ENCODE measurements at places on chromosomes 3 and 15. TPM values are rescaled to one million over a fixed set of nuclear protein-coding genes. Genes with fewer than 3 reads are reported as not detected.
A peak's percentile ranks its signal among the peaks of the same experiment; 100 is the strongest.

DNA sequence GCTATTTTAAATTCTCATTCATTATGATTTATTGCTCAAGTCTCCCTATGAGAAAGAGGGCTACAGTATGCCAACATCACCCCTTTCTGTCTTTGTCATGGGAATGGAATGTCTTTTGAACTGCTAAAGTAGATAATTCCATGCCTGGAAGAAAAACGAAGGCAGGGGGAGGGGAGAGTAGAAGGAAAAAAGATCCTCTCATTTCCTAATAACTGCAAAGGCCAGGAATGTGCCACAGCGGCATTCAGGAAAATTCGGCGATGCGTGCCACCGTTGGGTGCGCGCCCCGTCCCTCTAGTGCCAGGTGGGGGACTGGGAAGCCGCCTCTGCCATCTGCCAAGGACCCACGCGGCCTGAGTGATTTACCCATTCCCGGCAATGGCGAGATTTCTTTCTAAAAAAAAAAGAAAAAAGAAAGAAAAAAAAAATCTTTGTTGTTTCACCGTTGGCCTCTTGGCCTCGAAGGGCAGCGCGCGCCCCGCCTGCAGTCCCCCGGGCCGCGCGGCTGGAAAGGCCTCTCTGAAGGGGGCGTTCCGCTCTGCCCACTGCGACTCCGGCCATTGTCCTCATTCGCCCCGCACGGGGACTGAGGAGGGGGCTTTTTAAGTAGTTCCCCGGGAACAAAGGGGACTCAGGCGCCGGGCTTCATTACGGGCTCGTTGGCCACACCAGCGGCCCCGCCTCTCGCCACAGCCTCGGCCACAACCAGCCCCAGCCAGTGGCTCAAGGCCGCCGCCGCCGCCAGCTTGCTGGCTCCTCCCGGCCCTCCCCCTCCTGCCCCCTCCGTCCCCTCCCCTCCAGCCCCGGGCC lies 54.5 kb downstream of the CPN2 start:
- DNase-seq: no peak

DNA sequence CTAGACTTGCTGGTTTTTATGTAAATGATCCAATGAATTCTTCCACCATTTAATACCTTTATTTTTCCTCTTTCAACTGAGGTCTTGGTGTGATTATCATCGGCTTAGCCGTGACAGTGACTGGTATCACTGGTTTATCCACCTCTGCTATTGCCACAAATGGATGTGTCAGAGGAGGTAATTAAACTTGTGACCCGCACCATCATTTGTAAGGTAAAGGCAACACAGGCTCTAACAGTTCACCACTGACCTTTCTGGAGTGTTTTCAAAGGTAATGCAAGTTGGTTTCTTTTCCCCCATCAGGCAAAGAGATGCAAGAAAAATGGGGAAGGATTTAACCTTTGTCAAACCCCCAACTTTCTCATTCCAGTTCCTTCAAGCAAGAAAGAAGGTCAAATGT lies 19.7 kb downstream of the SLC12A1 start:
- DNase-seq: no peak

DNA sequence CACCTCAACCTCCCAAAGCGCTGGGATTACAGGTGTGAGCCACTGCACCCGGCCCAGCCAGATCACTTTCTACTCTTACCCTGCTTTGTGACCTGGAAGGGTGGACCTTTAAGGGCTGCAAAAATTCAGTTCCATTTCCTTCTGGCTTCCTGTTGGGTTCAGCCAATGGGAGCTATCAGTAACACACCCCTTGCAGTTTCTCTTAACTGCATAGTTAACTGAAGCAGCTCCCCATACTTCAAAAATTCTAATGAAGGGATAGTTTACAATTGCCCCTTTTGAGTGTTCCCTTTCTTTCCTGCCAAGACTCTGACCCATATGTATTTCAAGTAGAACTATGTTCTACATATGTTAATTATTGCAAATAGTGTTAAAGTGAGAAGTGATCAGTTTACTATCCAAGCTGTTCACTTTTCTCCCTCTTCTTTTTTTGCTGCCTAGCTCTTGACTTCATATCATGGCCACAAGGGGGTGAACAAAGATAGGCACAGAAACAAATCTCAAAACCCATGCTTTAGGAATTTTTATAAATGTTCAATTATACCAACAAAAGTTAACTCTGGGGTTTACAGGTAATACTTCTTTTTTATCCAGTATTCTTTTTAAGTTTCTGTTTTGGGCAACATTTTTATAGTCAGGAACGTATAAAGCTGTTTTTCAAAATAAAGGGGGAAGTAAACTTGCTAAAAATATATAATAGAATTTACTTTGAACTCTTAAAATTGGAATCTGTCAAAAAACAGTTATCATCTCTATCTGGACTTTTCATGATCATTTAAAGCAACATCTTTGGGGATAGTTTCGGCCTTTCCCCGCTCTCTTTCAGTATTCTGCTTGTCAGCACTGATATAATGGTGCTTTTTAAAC lies 8.1 kb downstream of the PGBD4 start:
- no peak for DNase-seq

DNA sequence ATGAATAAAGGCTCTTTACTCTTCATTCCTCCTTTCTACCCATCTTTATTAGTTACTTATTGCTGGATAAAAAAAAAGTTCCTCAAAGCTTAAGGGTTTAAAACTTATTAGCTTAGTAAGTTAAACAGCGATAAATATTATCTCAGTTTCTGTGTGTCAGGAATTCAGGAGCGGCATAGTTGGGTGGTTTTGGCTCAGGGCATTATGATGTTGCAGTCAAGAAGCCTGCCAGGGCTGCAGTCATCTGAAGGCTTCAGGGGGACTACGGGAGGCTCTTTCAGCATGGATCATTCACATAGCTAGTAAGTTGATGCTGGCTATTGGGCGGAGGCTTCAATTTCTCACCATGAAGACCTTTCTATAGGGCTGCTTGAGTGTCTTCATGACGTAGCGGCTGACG lies 1.9 kb upstream of the DLG1 start:
- no peak for DNase-seq

DNA sequence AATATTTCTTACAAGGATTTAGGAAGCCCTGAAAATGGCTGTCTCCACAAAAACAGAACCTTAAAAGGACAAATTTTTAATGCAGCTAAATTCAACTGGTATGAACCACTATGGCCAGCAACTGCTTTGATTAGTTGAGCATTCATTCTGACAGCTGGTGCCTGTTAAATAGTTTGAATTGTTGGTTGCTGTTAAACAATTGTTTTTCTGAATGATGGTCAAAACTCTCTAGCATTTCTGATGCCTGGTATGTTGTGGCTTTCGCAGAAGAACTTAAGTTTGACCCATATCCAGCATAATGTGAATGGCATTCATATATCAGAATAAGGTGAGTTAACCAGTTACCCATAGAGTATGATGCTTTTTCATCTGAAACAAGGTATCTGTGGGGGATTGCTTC lies 138.4 kb downstream of the MEIS2 start:
- no peak for DNase-seq

GRCh38 chr3:121979246-121979645 lies 42.8 kb downstream of the ILDR1 start:
- no peak for DNase-seq

GRCh38 chr15:91374336-91374735 lies 274.3 kb downstream of the SV2B start:
- no peak for DNase-seq

DNA sequence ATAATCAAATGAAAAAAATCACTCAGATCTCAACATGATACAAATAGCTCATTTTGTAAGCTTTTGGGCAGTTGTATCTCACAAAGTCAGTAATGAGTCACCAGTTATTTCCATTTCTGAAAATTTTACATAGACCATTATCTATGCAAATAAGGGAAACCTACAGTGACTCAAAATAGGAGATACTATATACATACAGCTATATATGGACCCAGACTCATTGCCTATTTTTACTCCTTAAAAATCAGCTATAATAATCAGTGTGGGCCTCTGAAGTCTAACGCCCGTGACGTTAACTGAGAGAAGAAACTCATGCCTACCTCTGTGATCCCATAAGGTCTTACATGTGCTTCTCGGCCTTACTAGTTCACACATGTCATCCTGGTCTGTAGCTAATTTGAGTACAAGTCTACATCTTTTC lies 31.6 kb downstream of the LRIG1 start:
- no peak for DNase-seq

GRCh38 chr3:67059443-67059842 lies 61.3 kb downstream of the KBTBD8 start:
- DNase-seq: no peak

DNA sequence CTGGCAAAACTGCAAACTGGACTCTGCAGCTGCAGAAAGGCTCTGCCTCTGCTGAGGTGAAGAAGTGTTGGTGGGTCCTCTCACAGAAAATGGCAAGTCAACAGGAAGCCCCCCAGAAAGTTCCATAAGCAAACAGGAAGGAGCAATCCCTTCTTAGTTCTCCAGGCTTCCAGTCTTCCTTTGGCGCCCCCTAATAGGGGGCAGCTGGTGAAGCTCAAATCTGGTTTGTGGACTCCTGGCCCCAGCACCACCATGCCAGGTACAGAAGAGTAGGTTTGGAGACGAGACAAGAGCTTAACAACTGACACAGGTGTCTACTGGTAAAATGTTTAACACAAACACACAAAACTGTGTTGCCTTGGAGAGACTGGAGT lies 35.5 kb downstream of the LEO1 start:
- DNase-seq: no peak

- no peak for DNase-seq
These were observed 262.9 kb downstream of the CTNNB1 start for GRCh38 chr3:41462103-41462691.

GRCh38 chr3:113496924-113497323 lies 18.0 kb downstream of the SPICE1 start:
- DNase-seq: no peak

- no peak for DNase-seq
These were observed 117.2 kb upstream of the LRIG1 start for GRCh38 chr3:66618066-66618465.

GRCh38 chr3:173660645-173661299 lies 263.2 kb downstream of the NLGN1 start:
- DNase-seq: no peak

DNA sequence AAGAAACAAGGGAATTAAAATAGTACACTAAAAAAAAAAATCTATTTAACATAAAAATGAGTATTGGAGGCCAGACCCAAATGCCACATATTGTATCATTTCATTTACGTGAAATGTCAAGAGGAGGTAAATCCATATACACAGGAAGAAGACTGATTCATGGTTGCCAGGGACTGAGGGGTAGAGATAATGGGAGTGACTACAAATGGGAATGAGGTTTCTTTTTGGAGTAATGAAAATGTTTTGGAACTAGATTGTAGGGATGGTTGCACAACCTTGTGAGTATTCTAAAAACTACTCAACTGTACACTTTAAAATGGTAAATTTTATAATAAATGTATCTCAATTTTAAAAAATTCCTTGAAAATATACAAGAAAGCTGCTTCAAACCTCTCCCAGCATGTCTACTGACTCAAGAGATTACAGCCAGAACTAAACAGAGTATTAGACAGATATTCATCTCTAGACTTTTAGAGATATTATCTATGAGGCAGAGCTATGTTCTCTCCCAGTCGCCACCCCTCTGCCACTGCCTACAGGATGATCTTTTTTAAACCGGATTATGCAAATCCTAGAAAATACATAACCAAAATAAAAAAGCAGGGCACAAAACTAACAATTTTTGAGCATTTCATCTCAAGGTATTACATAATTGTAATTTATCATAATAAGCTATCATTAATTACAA lies 6.2 kb downstream of the HLTF start:
- no peak for DNase-seq

DNA sequence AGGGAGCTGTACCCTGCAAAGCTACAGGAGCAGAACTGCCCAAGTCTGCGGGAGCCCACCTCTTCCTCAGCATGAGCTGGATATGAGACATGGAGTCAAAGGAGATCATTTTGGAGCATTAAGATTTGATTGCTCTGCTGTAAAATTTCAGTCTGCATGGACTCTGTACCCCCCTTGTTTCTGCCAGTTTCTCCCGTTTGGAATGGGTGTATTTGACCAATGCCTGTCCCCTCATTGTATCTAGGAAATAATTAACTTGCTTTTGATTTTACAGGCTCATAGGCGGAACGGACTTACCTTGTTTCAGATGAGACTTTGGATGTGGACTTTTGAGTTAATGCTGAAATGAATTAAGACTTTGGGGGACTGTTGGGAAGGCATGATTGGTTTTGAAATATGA lies 18.3 kb downstream of the RNF13 start:
- DNase-seq: no peak

DNA sequence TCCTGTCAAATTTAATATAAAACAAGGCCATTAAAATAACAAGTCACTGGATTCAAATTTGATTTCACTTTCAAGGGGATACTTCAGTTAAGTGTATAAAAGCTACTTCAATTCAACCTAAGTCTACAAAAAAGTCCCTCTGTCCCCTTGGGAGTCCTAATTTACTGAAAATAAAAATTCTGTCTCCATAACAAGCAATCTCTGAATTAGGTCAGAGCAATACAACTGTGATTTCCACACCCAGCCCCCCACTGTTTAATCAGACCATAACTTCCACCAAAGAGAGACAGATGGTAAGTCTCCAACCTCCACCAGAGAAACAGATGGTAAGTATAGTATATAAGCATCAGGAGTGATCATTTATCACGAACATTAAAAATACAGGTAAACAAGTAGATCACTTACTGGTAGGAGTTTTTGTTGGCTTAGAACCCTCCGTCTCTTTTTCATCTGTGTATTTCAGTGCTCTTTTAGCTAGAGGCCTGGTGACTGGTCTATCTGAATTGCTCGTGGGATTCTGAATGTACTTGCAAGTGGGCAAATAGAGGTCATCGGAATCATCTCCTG lies 12.1 kb downstream of the SGO1 start:
- no peak for DNase-seq

- no peak for DNase-seq
These were observed 2.7 kb downstream of the CHRNA3 start for GRCh38 chr15:78618064-78618463.

GRCh38 chr15:67146234-67146633 lies 80.8 kb downstream of the SMAD3 start:
- peak; percentile 56 for DNase-seq

DNA sequence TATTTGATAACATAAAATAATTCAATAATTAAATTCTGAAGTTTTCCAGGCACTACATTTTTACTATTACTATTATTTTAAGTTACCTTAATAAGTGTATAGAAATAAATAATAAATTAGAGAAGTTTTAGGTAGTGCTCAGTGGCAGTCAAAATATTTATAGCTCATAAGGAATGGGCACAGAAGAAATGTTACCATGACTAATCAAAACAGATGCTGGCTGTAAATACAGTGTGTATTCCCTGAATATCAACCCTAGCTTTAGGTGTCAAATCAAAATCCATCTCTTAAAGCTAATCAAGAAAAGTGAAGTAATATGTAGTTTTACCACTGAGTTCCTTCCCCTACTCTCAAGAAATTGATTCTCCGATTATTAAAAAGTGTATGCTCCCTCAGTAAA lies 35.5 kb downstream of the ZBTB20 start:
- DNase-seq: no peak

GRCh38 chr3:105772635-105773034 lies 96.2 kb downstream of the CBLB start:
- DNase-seq: no peak

Gene FGD5
- 16.8 TPM for total RNA-seq

Gene RETNLB
- not detected for total RNA-seq

Gene HRG
- 0.20 TPM for total RNA-seq

Gene DPPA4
- total RNA-seq: not detected

Gene NOX5
- total RNA-seq: 0.18 TPM

Gene DNAH12
- total RNA-seq: 0.15 TPM

Measured in heart right ventricle (tissue), 16 donors.